ENCODE measurements at places on chromosomes 5 and 9.

DNA sequence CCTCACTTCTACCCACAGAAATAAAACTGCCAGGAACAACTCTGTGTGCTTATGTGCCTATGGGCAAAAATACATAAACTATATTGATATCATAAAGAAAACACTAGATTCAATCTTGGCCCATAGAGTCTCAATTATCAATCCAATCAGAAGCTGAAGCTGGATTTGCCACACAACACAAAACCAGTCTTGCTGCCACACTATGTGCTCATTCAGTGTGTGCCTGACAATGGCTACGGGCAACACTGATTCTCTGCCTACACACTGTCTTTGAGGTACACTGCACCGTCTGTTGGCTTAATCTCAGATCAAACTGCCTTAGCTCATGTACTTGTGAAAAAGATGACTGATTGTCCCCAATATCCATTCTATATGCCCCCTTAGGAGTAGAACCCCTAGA lies 35.4 kb downstream of the ARL15 start:
- no peak for DNase-seq

- DNase-seq: no peak
Observed at GRCh38 chr5:144144956-144145751, 25.3 kb downstream of the YIPF5 start.

GRCh38 chr5:89071101-89071940 lies 188.3 kb upstream of the MEF2C start:
- no peak for DNase-seq

DNA sequence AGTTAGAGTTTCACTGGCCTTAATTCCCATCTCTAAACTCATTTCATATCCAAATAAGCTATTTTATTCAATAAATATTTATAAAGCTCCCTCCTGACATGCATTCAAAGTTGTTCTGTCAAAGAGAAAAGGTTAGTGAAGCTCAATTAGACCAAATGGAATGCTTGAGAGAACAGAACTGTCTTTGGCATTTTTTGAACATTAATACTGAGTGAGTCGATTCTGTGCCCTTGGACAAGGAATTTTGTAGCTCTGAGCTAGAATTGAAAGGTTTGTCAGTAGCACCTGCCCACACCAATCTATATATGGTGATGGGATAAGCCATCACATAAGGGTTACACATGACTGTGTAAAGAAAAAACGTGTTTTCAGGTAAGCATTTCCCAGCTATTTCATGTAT lies 631.2 kb upstream of the CCNG1 start:
- no peak for DNase-seq

GRCh38 chr9:94760010-94760409 lies 33.5 kb downstream of the AOPEP start:
- DNase-seq: no peak

Data from C1 segment of cervical spinal cord (tissue), 14 donors.